ENCODE measurements at places on chromosomes 6 and 20.

- no peak for DNase-seq
Measured at GRCh38 chr20:17757496-17757895, 57.7 kb downstream of the BANF2 start.

DNA sequence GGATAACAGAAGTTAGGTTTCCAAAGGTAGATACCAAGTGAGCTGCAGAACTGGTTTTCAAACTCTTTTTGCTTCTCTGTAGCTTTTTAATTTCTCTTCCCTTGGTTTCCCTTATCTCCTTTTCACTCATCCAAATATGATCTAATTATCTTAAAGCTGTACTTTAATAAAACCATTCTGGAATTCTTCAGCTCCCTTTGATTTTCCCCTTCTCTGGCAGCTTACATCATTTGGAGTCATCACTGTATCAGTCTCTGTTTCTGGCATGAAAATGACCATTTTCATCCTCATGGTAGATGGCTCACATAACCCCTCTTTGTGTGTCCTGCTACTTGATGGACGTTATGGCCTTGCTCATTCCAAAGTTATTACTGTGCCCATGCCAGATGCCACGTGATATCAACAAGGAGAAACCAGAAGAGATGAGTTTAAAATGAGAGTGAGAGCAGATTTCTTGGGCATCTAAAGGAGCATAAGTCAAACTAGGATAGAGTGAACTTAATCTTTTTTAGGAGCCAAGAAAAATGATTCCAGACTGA lies 620.2 kb downstream of the QKI start:
- no peak for DNase-seq

DNA sequence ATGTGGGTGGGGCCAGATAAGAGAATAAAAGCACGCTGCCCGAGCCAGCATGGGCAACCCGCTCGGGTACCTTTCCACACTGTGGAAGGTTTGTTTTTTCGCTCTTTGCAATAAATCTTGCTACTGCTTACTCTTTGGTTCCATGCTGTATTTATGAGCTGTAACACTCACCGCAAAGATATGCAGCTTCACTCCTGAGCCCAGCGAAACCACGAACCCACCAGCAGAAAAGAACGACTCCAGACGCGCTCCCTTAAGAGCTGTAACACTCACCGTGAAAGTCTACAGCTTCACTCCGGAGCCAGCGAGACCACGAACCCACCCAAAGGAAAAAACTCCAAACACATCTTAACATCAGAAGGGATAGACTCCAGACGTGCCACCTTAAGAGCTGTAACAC lies 76.7 kb downstream of the TFAP2A start:
- no peak for DNase-seq

- no peak for DNase-seq
Measured at GRCh38 chr6:20314866-20315845, 86.5 kb upstream of the E2F3 start.

- DNase-seq: no peak
Measured at GRCh38 chr6:156391977-156392376, 385.2 kb upstream of the ARID1B start.

DNA sequence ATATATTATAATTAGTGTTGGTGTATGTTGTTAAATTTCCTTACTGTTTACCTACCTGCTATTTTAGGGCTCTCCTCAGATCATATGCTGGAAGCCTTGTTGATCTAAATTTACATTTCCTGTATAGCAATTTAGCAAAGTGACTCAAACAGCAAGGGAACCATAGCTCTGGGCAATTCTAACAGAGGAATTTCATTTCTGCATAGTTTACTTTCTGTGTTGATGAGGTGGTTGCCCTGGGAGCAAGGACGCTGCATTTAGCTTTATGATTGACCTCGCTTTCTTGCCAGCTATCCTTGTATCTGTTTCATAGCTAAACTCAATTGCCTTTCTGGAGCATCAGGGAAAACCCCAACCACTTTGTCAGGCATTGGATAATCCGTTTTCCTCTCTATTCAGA lies 810.8 kb downstream of the GRIK2 start:
- DNase-seq: no peak

- DNase-seq: no peak
Measured at GRCh38 chr20:17684077-17684888, 2.2 kb upstream of the RRBP1 start.

- DNase-seq: no peak
Measured at GRCh38 chr6:127023001-127023778, 95.3 kb upstream of the RSPO3 start.

GRCh38 chr6:118740372-118740771 lies 89.0 kb upstream of the CEP85L start:
- no peak for DNase-seq

GRCh38 chr20:57871237-57871632 lies 161.4 kb upstream of the PMEPA1 start:
- DNase-seq: no peak

DNA sequence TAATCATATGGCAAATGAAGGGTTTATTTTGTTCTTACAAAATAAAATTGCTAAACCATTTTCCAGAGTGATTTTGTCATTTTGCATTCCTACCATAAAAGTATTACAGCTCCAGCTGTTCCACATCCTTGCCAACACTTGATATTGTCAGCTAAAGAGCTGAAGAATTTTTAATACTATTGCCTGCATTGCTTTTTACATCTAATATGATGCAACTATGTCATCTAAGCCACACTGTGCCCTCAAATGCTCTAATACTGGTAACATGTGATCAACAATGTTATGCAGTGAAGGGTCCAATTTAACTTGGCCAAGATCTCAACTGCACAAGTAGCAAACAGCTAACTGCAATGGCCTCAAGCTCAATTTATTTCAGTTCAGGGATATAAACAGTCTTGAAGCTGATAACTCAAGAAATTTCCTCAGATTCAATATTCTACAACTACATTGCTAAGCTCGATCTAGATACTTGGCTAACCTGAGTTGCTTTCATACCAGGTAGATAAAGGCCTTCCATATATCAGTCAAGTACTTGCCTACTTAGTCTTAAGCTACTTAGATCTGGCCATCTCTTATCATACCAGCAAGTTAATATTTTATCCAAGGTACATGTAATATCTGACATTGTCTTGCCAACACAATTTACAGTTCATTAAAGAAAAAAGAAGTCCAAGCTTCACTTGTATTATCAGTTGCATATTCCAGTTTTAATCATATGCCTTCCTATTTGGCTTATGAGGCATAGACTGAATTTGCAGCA lies 17.0 kb downstream of the AKIRIN2 start:
- no peak for DNase-seq

- no peak for DNase-seq
Measured at GRCh38 chr6:151054306-151054705, 185.5 kb upstream of the AKAP12 start.

- DNase-seq: peak; percentile 41
Measured at GRCh38 chr20:58447511-58448391, 58.7 kb downstream of the VAPB start.

- DNase-seq: peak; percentile 61
Measured at GRCh38 chr6:7725849-7726415, at the start of gene BMP6. TSS of gene BMP6 (plus strand) at chr6:7726099. CDS start at chr6:7726956, 857 bp downstream.

GRCh38 chr6:113487489-113488058 lies 369.6 kb upstream of the MARCKS start:
- DNase-seq: no peak

GRCh38 chr6:132072271-132072670 lies 121.1 kb upstream of the CCN2 start:
- DNase-seq: no peak

- peak; percentile 85 for DNase-seq
Measured at GRCh38 chr20:62617711-62618483, 24.4 kb upstream of the SLCO4A1 start.

DNA sequence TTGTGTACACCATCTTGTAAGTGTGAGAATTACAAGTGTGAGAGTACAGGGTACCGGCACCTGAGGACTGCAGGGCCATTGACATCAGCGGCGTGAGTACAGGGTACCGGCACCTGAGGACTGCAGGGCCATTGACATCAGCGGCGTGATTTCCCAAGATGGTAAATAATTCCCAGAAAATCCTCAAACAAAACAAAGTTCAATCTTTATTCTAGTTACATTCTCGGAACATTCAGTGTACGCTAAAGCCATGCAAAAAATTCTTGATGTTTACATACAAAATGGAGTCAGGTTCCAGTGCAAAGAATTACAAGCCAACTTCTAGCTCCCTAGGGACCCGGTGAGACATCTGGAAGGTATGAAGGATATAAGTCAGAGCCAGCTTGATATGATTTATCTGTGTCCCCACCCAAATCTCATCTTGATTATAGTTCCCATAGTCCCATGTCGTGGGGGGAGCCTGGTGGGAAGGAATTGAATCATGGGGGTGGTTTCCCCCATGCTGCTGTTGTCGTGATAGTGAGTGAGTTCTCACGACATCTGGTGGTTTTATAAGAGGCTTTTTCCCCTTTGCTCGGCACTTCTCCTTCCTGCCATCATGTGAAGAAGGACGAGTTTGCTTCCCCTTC lies 172.7 kb downstream of the TTLL2 start:
- DNase-seq: no peak

DNA sequence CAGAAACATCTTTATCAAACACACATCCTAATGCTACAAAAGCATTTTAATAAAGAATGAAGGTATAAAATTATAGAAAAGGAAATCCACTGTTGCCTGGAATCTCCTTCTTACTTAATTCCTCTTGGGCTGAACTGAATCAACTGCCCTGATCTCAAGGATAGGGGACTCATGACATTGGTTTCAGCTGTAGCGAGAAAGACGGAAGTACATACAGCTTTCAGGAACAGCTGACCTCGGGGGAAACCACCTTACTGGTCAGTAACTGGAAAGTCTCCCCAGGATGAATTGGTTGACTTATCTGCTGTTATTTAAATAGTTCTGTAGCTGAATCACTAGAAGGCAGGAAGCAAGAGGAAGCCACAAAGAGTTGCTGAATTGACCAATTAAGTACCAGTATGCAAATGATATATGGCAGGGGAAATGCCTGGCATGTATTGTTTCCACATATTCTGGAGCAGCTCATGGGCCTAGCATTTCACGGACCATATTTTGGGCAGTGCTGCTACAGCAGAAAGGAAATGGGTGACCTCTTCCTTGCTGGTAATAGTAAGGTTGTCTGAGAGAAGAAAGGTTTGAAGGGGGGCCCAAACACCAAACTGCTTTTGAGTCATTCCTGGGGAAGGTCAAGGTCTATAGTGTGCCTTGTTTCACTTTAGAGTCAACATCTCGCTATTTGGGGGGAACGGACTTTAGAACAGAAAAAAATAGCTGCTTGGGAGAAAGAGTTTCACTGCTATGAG lies 43.7 kb upstream of the MAP7 start:
- peak; percentile 96 for DNase-seq

DNA sequence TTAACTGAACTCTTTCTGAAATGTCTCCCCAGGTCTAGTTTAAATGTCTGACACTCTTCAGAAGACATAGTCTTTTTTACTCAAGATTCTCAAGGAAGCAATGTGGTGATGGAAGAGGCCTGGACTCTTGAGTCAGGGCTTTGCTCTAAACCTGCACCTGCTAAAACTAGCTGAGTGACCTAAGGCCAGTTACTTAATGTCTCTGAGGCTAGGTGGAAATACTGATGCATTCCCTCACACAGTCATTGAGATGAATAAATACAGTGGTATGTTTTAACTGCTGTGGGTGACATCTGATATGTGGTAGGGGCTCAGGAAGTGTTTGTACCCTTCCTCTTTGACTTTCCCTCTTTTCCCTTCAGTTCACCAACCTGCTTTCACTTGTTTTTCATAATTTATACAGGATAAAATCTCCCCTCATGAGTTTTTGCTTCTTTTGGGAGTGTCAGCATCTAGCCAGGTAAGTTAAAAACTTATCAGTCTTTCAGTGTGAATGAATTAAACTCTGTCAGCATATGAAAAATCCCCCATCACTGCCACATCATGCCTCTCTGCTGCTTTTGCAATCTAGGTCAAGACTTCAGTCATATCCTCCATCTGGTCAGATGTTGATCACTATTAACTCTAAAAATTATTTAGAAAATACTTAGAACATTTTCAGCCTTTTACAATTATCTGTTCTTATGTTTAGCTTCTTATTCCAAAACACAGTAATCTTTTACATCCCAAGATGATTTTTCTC lies 178.7 kb upstream of the TNFAIP3 start:
- DNase-seq: no peak

DNA sequence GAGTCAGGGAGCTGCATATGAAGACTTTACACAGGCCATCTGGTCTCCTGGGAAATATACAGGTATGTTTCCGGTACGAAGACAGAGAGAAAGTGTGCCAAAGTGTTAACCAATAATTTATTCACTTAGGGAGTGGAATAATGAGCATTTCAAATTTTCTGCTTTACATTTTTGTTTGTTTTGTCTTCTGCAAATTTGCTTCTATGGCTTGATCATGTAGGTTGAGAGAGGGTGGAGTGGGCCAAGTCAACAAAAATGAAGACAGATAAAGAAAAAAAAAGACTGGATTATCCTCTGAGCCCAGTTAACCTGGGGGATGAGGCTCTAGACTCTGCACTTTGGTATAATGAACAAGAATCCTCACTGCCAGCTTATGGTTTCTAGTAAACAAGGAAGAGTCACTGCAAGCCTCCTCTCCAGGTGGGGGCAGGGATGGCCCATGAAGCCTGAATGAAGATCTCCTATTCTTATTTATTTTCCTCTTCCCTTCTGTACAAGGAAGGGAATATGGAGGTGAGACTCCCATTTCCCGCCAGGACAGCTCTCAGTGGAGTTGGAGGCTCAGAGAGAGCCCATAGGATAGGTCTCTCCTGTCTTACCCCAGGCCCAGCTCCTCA lies 37.7 kb downstream of the KCNK17 start:
- DNase-seq: no peak

DNA sequence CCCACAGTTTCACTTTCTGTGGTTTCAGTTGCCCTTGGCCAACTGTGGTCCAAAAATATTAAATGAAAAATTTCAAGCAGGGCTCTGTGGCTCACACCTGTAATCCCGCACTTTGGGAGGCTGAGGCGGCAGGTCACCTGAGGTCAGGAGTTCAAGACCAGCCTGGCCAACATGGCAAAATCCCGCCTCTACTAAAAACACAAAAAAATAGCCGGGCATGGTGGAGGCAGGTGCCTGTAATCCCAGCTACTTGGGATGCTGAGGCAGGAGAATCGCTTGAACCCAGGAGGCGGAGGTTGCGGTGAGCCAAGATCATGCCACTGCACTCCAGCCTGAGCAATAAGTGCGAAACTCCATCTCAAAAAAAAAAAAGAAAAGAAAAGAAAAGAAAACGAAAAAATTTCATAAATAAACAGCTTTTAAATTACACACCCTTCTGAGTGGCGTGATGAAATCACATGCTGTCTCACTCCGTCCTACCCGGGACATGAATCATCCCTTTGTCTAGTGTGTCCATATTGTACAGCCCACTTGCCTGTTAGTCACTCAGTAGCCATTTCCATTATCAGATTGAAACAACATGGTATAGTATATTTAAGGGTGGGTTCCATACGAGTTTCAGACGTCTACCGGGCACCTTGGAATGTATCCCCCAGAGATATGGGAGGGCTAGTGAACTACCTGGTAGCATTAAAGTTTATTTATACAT lies 11.7 kb downstream of the PTPRK start:
- DNase-seq: no peak

- no peak for DNase-seq
Measured at GRCh38 chr6:113774127-113774825, 82.9 kb upstream of the MARCKS start.

- DNase-seq: no peak
Measured at GRCh38 chr6:131687022-131687421, 14.2 kb downstream of the OR2A4 start.

GRCh38 chr6:168157272-168158212 lies 78.5 kb upstream of the FRMD1 start:
- DNase-seq: no peak

All from Kasumi-1 (cell line).